ENCODE measurements at places on chromosomes 1 and 21.
A peak's percentile ranks its signal among the peaks of the same experiment; 100 is the strongest.

DNA sequence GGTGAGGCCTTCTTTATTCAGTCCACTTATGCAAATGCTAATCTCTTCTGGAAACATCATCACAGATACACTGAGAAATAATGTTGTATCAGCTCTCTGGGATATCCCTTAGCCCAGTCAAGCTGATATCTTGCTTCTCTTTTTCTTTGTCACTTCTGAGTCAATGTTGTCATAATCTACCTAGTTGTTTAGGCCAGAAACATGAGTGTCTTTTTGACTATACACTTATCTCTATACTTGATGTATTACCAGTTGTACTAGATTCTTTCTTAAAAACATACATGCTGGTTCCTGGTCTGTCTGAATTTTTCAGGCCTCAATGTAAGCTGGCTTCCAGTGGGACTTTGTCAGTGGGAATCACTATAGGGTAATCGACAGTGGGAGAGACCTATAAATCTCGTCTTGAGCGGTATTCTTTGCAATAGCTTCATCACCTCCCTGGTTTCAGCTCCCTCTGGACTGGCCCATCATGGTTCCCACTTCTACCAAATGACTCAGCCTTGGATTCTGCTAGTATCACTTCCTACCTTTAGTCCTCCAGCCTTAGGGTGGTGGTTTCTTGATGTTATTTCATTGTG, 135.2 kb upstream of the CYYR1 start:
- DNase-seq, result no peak

GRCh38 chr1:147700042-147701006, 30.0 kb upstream of the ACP6 start:
- DNase-seq, result peak; percentile 62

DNA sequence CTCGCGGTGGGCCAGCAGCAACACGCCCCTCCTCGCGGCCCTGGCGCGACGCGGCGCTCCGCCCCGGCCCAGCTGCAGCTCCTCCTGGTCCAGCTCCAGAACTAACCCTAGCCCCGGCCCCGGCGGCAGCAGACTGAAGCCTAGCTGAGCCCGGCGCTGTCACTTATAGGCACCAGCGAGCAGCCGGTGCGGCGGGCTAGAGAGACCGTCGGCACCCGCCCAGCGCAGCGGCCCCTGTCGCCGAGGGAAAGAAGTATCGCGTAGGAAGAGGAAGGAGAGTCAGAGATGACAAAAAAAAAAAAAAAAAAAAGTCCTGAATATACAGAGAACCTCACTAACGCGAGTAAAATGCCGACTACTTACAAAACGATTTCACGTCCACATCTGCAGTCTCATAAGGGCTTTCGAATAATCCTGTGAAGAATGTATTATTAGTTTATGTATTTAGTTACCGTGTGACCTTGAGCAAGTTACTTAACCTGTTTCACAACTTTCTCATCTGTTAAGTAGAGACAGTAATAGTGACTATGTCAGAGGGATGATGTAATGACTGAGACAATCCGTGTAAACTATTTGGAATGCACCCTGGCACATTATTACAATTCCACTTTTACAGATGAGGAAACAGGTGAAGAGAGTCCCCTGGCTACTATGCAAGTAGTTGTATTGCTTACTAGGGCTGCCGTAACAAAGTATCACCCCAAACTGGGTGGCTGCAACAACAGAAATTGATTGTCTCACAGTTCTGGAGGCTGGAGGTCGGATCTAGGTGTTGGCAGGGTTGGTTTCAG, at the start of gene SLC9A1:
Gene SLC9A1 (minus strand): TSS at position 135 of the 791 bp plus-strand sequence. CDS start 791 bp downstream, outside the sequence.
- peak; percentile 76 for DNase-seq

GRCh38 chr1:229342656-229343569, at the start of gene CCSAP:
Gene CCSAP (minus strand): TSS chr1:229343047. CDS start chr1:229342465, 582 bp downstream.
- DNase-seq, result peak; percentile 25

DNA sequence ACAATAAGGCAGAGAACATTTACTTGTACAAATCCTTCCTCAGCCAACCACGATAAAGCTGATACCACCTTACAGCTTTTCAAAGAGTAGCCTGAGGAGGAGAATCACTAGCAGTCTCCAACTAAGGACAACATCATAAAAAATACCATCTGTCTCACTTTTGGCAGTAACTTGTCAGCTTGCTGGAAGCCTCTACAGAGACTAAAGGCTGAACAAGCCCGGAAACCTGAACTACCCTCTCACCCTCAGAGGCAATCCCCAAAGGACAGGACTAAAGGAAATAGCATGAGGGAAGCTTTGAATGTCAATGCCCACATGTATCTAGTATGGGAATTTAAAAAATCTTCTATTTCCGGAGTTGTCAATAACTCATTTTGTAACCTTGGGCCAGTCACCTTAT, 10.6 kb downstream of the SRSF4 start:
- peak; percentile 38 for DNase-seq

DNA sequence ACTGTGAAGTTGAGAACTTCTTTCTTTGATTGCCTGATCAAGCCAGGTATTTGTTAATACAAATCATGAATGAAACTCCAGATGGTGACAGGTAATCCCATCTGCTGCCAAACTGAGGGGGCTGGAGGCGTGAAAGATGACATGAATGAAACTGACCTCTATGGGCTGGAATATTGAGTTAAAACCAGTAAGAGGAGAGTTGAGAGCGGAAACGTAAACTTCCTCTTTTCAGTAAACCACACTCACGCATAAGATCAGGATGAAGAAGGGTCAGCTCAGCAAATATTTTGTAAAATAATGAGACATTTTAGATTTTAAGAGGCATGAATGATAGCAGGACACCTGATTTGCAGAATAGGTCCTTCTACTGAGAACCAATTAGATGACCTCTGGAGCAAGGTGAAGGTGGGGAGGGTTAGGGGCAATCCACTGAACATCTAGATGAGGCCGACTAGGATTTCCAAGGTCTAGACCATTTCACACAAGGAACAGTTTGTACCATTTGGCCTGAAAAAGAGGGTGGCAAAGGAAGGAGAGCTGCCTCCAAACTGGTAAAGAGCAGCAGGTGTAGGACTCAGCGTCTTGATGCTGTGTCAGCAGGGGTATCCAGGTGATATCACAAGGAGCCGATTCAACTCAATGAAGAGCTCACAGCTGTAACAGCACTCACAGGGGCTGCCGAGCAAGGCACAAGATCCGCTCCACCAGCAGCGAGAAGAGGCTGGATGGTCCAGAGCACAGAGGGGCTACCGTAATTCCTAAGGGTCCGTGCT, 132.6 kb downstream of the NTPCR start:
- DNase-seq, result no peak

- DNase-seq, result peak; percentile 42
Measured at GRCh38 chr1:56516539-56517252, 62.7 kb downstream of the PLPP3 start.

DNA sequence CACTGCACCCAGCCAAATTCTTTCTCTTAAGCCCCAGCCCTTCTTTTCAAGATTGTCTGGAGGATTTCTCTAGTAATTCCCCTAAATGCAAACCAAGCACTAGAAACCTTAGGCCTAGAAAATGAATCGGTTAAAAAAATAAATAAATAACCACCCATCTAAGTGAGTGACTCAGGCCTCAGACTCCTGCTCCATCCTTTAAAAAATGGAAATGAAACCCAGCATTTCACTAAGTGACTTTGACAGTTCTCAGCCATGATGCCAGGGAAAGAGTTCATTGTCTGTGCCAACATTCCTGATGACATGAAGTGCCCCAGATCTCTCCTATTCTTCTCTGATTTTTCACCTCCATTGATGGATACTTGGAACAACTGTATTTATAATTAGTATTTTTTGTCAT, 415.2 kb upstream of the DAB1 start:
- peak; percentile 3 for DNase-seq

- DNase-seq, result no peak
Measured at GRCh38 chr1:39331647-39332046, 127.2 kb downstream of the MACF1 start.

GRCh38 chr1:168223681-168224540, 1.9 kb upstream of the SFT2D2 start:
- no peak for DNase-seq

- DNase-seq, result no peak
Measured at GRCh38 chr1:35173909-35174540, 18.9 kb downstream of the SFPQ start.

- no peak for DNase-seq
Measured at GRCh38 chr1:43786201-43786958, 79.0 kb downstream of the ST3GAL3 start.

- DNase-seq, result no peak
Measured at GRCh38 chr1:84686223-84686622, 4.0 kb downstream of the SSX2IP start.

DNA sequence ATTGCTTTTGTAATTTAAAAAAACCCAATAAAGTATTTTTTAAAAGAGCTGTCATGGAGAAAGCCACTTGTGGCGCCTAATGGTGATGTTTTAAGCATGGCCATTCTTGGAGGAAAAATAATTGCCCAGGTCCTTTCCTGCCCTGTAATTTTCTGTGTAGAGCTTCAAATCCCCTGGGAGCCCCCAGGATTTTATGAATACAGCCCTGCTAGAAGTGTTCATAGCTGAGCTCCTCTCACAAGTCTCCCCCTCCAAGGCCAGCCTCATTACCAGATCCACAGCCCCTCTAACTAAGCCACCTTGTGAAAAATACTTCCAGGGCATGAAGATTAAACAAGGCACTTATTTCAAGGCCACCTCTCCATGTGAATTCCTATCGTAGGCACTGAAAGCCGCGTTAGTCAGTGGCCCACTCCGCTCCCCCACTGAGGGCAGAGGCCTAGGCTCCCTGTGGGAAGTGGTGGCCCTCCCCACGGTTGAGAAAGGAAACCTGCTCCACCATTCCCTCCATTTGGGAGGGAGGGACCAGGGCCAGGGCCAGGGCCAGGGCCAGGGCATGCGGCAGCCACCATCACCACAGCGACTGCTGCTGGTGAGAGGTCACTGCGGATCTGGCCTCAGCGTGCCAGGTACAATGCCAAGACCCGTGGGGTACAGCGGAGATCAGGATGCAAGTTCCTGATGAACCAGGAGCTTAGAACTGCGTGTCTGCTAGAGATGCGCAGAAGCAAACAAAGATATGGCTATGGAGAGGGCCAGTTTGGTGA, 83.1 kb downstream of the KCNN3 start:
- DNase-seq, result no peak

- no peak for DNase-seq
Measured at GRCh38 chr1:114003431-114003830, 24.2 kb downstream of the OLFML3 start.

DNA sequence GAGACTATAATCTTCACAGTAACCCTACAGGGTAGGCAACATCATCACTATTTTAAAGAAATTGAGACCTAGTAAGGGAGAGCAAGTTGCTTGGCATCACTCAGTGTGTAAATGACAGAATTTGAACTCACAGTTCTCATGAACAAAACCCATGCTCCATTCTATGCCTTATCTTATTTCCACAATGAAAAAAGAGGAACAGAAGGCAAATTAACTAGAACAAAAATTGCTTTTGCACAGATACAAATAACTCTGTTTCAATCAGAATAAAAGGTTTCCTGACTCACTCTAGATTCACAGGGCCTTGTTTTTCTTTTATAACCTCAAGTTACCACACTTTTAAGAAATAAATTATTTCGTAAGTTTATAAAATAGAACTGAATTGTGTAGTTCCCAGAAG, 90.1 kb downstream of the UCHL5 start:
- DNase-seq, result no peak

- DNase-seq, result no peak
Measured at GRCh38 chr1:155622191-155622590, 12.2 kb downstream of the MSTO1 start.

DNA sequence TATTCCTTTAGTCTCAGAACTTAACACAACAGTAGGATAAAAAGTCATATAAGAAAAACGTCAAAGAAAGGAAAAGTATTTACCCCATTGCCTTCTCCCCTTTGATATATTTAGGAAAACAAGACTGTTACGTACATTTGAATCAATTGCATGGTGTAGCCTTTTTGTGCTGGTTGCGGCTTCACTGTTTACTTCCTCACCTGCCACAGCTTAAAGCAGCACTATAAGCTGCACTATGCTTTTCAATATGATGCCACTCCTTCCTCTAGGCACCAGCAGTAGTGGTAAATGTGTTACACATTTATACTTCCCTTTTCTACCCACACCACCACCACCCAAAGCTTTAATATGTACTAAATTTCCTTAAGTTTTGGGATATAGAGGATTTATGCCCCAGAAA, 111.1 kb downstream of the ATP1B1 start:
- DNase-seq, result no peak

DNA sequence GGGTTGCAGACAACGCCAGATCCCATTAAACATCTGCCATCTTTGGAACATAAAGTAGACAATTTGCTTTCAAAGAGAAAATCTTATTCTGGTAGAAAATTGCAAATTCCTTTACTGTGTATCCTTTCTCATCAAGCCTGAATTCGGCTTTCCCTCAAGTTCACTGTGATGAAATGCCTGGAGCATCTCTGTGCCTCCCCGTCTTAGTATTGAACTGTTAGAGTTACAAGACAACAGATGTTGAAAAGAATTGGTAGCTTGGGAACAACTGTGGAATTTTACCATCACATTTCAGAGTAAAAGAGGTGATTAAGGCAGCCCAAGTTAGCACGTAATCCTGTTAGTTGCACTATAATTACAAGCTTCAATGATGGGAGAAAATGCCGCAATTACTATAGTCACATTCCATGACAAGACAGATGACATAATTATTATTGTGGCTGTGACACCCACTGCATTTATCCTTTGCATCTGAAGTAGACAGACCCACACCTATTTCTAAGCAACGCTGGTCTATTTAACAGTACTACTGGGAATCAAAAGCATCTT, 54.4 kb upstream of the B3GALNT2 start:
- no peak for DNase-seq

DNA sequence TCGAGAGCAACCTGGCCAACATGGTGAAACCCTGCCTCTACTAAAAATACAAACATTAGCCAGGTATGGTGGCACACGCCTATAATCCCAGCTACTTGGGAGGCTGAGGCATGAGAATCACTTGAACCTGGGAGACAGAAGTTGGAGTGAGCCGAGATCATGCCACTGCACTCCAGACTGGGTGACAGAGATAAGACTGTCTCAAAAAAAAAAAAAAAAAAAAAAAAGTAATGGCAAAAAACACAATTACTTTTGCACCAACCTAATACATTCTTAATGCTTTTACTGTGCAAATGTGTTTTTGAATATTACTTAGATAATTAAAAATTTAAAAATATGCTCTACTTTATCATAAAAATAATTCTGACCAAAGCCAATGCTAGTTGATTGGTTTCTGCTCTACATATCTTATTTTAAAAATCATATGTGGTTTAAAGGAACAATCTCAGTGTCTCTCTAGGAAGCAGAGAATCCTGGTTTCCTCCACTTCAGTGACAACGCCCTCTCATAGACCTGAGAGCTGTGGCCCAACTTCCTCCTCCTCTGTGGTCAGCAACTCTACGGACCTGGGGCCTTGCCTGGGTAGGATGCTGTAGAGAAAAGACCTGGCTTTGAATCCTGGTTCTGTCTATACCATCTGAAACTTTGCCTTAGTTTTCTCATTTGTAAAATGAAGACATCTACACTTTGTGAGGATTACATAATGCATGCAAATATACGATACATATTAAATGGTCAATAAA, 64.7 kb downstream of the TGFBR3 start:
- no peak for DNase-seq

- DNase-seq, result no peak
Measured at GRCh38 chr1:214363386-214363785, 82.4 kb downstream of the SMYD2 start.

GRCh38 chr1:172745014-172745413, 86.1 kb downstream of the FASLG start:
- peak; percentile 68 for DNase-seq

Data from stromal cell of bone marrow (primary cell).